ENCODE measurements at places on chromosomes 4 and X.
A peak's percentile ranks its signal among the peaks of the same experiment; 100 is the strongest.

GRCh38 chrX:48938721-48939425 is 18.5 kb downstream of the OTUD5 start:
- peak; percentile 52 for ATAC-seq

DNA sequence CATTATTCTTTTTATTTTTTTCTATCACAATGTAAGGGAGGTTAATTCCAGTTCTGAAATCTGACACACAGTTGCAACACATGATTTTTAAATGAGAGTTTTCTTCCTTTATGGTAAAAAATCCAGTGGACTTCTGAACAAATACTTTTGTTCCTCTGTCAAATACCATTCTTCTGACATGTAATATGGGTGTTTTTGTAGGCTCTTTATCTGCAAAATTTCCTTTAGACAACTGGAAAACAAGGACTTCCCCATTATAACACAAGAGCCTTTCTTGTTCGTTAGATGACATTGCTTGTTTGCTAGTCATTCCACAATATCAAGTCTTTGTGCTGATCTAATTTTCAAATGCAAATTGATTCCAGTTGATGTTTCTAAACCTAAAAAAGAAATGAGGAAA is 7.7 kb downstream of the FANCB start:
- ATAC-seq: no peak

- ATAC-seq: peak; percentile 56
Observed at GRCh38 chr4:2402048-2402842, 16.2 kb downstream of the ZFYVE28 start.

DNA sequence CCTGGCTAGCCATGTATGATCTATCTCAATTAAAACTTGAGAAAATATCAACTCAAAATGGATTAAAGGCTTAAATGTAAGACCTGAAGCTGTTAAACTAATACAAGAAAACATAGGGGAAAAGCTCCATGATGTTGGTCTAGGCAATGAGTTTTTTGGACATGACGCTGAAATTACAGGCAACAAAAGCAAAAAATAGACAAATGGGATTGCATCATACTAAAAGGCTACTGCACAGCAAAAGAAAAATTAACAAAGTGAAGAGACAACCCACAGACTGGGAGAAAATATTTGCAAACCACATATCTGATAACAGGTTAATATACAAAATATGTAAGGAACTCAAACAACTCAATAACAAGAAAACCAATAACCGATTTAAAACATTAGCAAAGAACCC is 8.4 kb downstream of the GC start:
- no peak for ATAC-seq

GRCh38 chrX:142503967-142504643 is 299.0 kb upstream of the MAGEC2 start:
- ATAC-seq: no peak

GRCh38 chr4:6695660-6696610 is 2.3 kb downstream of the S100P start:
- ATAC-seq: peak; percentile 64

- ATAC-seq: no peak
Observed at GRCh38 chr4:184748251-184748652, 14.4 kb upstream of the CENPU start.

DNA sequence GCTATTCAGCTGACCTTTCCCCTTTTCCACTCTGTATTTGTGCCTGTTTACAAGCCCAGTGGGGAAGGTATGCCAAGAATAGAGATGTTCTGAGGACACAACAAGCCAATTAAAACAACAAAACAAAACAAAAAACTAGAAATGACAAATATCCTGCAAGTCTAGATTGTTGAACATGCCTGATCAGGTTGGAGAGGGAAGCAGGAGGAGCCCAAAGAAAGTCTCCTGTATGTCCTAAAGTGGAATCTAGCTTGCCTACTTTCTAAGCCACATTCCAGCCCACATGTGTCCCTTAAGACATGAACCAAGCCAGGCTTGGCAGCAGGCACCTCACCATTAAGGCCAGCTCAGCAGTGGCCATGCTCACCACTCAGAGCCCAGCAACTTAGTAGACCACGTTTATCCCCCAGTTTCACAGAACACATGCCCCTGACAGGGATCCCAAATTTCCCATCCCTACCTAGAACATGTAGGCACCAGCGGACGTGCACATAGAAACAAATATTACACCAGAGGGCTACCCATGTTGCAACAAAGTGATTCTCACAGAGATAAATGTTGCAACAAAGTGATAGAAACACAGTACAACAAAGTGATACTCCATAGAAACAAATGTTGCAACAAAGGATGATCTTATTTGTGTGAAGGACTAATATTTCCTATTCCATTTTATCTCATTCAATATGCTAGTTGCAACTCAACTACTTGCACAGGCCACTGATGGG is 48.3 kb downstream of the CD99L2 start:
- no peak for ATAC-seq

- ATAC-seq: peak; percentile 37
Observed at GRCh38 chr4:185210102-185210981, 944 bp downstream of the SNX25 start.

DNA sequence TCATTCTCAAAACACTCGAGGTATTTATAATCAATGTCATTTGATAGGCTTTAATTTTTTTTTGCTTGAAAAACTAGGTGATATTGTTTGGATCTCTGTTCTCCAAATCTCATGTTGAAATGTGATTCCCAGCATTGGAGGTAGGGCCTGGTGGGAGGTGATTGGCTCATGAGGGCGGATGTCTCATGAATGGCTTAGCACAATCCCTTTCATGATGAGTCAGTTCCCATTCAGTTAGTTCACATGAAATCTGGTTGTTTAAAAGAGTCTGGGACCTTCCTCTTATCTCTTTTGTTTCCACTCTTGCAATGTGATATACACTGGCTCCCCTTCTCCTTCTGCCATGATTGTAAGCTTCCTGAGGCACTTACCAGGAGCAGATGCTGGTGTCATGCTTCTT is 638.7 kb downstream of the DMD start:
- ATAC-seq: no peak

- no peak for ATAC-seq
Observed at GRCh38 chr4:185822791-185823190, 10.8 kb upstream of the SORBS2 start.

- ATAC-seq: no peak
Observed at GRCh38 chr4:31620476-31620875, 900.3 kb downstream of the PCDH7 start.

- no peak for ATAC-seq
Observed at GRCh38 chr4:104489731-104490095, 5.0 kb downstream of the CXXC4 start.

DNA sequence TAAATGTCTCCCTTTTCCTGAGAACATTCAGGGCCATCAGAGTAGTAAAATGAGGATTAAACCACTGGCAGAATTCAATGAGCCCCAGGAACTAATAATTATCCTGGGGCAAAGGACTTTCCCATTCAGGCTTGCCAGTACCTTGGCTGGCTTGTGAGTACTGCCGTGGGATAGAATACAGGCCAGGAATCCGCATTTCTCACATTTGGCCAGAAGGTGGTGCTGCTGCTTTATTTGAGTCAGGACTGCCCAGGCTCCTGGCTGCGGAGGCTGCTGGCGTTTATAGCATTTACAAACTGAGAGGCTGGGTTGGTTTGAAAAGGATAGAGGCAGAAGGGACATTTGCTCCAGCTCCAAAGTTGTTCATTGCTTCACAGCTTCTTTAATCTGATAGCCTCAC is 91.4 kb downstream of the RTL9 start:
- ATAC-seq: peak; percentile 45
